Activated naive CD4-positive, alpha-beta T cell treated with anti-CD3 and anti-CD28 coated beads, Interleukin-2, amount 10 ng/mL, durations not matched to agents 5 hours and 36 hours (primary cell): ENCODE measurements at places on chromosomes 12 and 14. TPM values are rescaled to one million over a fixed set of nuclear protein-coding genes. Genes with fewer than 3 reads are reported as not detected.

The SERPINA10 gene
- not detected for total RNA-seq

The LBHD2 gene
- not detected for total RNA-seq

The MYBPC1 gene
- total RNA-seq = not detected

The FOXG1 gene
- not detected for total RNA-seq

The SOX5 gene
- not detected for total RNA-seq

The FGD4 gene
- 0.28 TPM for total RNA-seq

The CD163L1 gene
- not detected for total RNA-seq

The KRT7 gene
- total RNA-seq = 6.3 TPM

The TSPAN19 gene
- total RNA-seq = not detected

The FGF23 gene
- total RNA-seq = not detected

The PPP1R12A gene
- total RNA-seq = 94.3 TPM

The OASL gene
- total RNA-seq = 7.3 TPM

The DHRS4L2 gene
- total RNA-seq = 18.7 TPM

The NUAK1 gene
- not detected for total RNA-seq

The TAS2R9 gene
- not detected for total RNA-seq

The TAS2R30 gene
- 2.2 TPM for total RNA-seq

The PPFIA2 gene
- not detected for total RNA-seq

The CDCA4 gene
- total RNA-seq = 42.4 TPM

The IAPP gene
- total RNA-seq = not detected

The FOXM1 gene
- total RNA-seq = 79.7 TPM
